ENCODE measurements at places on chromosomes 3 and 15.

GRCh38 chr3:184334470-184335158 is 2.8 kb upstream of the FAM131A start:
- peak; percentile 83 for DNase-seq

DNA sequence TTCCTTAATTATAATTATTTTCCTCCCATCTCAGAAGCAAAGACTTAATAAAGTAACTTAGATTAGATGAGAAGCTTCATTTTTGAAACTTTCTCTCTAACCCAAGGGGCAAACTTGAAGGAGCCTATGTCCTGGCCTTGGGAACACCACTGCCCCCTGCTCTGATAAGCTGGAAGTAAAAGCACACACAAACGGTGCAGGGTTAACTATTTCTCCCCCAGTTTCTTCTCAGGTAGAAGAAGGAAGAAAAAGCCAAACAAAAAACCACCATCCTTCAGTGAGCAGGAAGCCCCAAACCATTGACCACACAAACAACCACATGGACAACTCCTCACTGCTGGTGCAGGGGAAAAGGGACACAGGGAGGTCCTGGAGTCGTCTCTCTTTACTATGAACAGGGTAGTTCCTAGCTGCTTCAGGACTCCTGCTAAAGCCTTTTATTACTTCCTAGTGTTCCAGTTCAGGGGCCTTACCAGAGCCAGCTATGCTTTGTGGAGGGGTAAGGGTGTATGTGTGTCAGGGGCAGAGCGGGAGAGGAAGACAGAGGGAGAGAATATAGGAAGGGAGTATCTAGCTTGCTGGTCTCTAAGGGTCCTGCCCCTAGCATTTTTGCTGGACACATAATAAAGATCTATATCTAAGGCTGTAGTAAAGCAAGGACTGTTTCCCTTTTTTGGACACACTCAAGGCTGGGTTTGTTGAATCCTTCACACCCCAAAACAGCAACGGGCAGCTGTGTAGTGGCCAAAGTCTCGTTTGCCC is 94.0 kb upstream of the UMPS start:
- peak; percentile 1 for DNase-seq

- DNase-seq = no peak
Measured at GRCh38 chr3:132723024-132723950, 1.1 kb upstream of the NPHP3 start.

- no peak for DNase-seq
Measured at GRCh38 chr15:49314716-49315115, 108.3 kb upstream of the FGF7 start.

DNA sequence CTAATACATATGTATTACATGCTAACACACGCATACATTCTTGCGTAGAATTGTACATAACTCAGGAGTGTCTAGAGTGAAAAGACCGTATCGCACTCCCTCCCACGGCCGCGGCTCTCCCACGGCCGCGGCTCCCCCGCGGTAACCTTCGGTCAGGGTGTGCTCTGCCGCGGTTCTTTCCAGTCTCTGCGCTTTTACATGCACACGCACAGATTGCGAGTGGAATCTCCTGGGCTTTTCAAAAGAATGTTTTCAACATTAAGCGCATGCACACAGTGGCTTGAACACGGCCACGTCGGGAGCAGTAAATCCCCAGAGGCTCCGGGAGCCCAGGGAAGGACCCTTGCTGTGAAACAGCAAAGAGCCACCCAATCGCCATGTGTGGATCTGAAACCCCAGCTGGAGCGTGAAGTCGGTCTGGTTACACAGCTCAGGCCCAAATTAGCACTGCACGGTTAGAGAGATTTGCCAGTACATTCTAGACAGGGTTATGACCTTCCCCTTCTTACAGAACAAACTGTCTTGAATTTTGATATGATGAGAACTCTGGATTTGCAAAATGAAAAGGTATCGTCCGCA is 805 bp upstream of the RGMA start:
- DNase-seq = no peak

GRCh38 chr3:79018671-79019136 is 749.1 kb downstream of the ROBO1 start:
- DNase-seq = peak; percentile 77

GRCh38 chr3:77887611-77888010 is 847.7 kb downstream of the ROBO2 start:
- DNase-seq = peak; percentile 81

DNA sequence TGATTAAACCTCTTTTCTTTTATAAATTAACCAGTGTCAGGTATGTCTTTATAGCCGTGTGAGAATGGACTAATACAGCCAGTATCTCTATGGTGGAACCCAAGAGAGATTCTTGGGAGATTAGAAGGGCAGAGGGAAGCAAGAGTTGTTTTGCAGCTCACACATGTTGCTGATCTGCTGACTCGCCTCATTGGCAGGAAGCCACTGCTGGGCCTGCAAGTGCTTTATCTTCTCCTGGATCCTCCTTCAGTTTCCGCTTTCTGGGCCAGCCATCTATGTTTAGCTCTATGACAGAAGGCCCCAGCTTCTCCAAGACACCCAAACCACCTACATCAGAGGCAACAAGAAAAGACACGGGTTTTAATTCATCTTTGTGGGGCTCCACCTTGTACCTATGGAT is 23.4 kb upstream of the GALNT15 start:
- DNase-seq = peak; percentile 74

GRCh38 chr3:68458581-68458980 is 473.8 kb downstream of the TAFA4 start:
- peak; percentile 84 for DNase-seq

- DNase-seq = no peak
Measured at GRCh38 chr3:138202945-138203701, 16.0 kb downstream of the ARMC8 start.

DNA sequence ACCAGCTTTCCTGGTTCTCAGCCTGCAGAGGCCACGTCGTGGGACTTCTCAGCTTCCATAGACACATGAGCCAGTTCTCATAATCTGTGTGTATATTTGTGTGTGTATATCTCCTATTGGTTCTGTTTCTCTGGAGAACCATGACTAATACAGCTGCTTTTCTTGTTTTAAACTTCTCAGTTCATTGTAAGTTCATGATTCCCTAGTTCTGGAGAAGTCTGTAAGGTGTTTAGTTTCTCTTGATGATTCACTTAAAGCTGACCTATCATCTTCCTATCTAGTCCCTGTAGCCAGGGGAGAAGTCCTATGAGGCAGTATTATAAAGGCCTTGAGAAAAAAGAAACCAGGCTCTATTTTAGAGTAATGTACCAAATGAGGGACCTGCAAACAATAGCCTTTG is 147.7 kb downstream of the RYR3 start:
- DNase-seq = no peak

DNA sequence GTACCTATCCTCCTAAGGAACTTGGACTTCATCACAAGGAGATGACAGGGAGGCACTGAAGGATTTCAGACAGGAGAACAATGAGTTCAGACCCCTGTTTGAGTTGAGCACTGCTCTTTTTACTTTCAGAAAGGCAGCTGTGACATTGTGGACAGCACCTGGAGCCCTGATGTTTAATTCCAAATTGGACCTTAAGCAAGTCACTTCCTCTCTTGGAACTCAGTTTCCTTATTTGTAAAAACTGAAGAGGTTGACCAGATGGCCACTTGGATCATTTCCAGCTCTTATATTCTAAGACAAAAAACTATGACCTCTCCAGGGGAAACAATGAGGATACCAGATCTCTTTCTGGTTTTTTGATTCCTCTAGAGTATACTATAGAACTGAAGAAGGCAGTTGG is 34.1 kb upstream of the SMAD3 start:
- no peak for DNase-seq

GRCh38 chr3:184596886-184597575 is 35.4 kb downstream of the EPHB3 start:
- no peak for DNase-seq

DNA sequence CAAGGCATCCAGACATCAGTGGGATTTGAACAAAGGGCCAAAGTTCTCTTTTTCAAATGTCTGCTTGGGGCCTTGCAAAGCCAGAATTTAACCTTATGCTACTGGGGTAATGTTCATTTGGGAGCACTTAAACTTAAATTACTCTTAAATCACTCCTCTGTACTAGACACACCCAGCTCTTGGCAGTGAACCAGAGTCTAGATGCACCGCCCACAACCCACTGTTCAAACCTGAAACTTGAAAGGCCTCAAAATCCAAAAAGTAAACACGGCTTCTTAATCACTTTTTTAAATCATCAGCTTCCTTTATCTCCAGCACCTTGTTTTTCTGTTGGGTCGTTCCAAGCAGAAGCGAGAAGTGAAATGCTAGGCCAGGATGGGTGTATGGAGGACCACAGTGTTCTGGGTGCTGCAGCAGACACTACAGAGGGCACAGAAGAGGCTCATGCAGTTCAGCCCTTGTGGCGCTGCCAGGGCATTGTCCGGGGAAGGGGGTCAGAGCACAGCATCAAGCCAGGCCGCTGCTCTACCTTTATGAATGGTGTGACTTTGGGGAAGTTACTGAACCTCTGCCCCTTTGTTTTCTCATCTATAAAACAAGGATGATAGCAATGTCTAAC is 28.8 kb downstream of the MECOM start:
- DNase-seq = no peak

- DNase-seq = peak; percentile 17
Measured at GRCh38 chr3:197028728-197029510, 698 bp downstream of the MELTF start.

GRCh38 chr3:21067031-21067813 is 683.8 kb downstream of the ZNF385D start:
- DNase-seq = no peak

DNA sequence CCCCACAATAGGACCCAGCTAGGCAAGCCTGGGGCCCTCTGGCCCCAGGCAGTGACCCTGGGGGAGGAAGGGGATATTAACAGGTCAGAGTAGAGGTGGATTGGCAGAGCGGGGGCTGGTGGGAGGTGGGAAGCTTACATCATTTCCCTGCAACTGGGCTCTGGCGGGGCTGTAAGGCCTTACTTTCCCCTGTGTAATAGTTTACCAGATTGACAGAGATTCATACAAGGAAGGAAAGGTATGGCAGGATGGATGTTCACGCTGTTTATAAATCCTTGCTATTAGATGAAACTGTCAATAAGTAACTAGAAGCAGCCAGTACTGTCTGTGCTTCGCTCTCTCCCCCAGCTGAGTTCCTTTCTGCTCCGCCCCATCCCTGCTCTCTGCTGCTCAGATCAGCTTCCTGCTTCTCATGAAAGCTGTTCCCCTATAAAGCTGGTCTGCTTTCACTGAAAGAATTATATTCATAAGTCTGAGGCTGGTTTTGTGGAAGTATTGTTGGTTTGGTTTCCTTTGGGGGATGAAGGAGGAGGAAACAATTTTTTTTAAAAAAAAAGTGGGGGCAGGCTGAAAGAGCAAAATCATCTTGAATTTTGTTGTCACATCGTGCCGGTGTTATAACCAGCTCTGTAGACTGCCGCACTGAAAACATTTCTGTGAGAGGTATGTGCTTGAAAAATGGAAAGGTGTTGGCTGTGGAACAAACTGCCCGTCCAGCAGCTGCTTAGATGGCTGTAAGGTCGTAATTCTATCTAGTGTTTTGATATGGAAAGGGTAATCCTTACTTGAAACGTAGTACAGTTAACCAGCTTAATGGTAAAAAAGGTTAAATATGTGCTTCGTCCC is 76.4 kb downstream of the BBX start:
- peak; percentile 65 for DNase-seq

GRCh38 chr3:24299246-24299805 is 195.3 kb downstream of the THRB start:
- DNase-seq = no peak

GRCh38 chr3:184384856-184385422 is 5.1 kb downstream of the CHRD start:
- DNase-seq = no peak

- no peak for DNase-seq
Measured at GRCh38 chr15:27418726-27419125, 447.7 kb downstream of the GABRG3 start.

- no peak for DNase-seq
Measured at GRCh38 chr3:118970819-118971218, 63.8 kb downstream of the IGSF11 start.

DNA sequence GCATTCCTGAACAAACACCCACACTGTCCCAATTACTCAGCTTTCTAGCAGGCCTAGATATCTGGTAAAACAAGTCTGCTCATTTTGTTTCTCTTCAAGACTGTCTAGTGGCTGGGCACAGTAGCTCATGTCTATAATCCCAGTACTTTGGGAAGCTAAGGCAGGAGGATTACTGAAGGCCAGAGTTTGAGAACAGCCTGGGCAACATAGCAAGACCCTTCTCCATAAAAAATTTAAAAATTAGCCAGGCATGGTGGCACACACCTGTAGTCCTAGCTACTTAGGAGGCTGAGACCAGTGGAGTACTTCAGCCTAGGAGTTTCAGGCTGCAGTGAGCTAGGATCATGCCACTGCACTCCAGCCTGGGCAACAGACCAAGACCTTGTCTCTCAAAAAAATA is 6.2 kb upstream of the PTPN23 start:
- no peak for DNase-seq

DNA sequence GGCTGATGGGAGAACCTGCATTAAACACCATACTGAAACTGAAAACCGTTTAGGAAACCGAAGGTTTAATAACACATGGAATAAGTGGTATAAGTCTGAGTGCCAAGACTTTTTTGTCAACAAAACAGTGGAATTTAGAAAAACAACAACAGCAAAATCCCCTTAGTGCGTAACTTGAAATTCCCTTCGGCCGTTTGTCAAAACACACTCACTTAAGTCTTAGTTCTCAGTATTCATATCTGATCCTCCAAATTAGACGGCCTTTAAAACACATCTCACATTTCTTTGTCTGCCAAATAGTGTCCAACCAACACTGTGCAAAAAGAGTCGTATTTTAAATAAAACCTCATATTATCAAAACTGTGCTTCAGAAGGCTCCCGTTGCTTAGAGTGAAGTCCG is 64.5 kb downstream of the LRCH3 start:
- DNase-seq = no peak

Measured in mesenchymal stem cell (in vitro differentiated cells and primary cell).